Upper lobe of right lung (tissue), 1 donor: ENCODE measurements at places on chromosomes 2 and 18. TPM values are rescaled to one million over a fixed set of nuclear protein-coding genes. Genes with fewer than 3 reads are reported as not detected.

The SERPINB10 gene
- total RNA-seq = not detected

The SPC25 gene
- total RNA-seq = 0.38 TPM

The NT5C1B gene
- not detected for total RNA-seq

The ABCB11 gene
- total RNA-seq = 0.06 TPM

The DSG1 gene
- not detected for total RNA-seq

The MYO3B gene
- 0.17 TPM for total RNA-seq

The KYNU gene
- total RNA-seq = 34.5 TPM

The CPSF3 gene
- total RNA-seq = 23.2 TPM
